Head of caudate nucleus (tissue), 42 donors: ENCODE measurements at places on chromosomes 11 and 22.

- DNase-seq: no peak
These were observed 753 bp downstream of the PTPN5 start for GRCh38 chr11:18790883-18791206.

GRCh38 chr11:94934362-94934761, 39.0 kb downstream of the CWC15 start:
- no peak for DNase-seq

GRCh38 chr11:69470301-69470700, 11.2 kb upstream of the LINC01488 start:
- DNase-seq: no peak

- DNase-seq: no peak
These were observed 1.4 kb downstream of the KCNC1 start for GRCh38 chr11:17735818-17736578.

- no peak for DNase-seq
These were observed 21.5 kb downstream of the BIRC2 start for GRCh38 chr11:102368472-102368871.

DNA sequence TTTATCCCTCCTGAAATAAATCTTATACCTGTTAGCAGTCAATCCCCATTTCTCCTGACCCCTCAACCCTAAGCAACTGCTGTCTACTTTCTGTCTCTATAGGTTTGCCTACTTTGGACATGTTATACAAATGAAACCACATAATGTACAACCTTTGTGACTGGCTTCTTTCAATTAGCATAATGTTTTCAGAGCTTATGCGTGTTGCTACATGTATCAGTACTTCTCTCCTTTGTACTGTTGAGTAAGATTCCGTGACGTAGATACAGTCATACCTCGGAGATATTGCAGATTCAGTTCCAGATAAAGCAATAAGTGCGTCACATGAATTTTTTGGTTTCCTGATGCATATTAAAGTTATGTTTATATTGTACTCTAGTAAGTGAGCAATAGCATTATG, 127.3 kb downstream of the MORC2 start:
- DNase-seq: no peak

DNA sequence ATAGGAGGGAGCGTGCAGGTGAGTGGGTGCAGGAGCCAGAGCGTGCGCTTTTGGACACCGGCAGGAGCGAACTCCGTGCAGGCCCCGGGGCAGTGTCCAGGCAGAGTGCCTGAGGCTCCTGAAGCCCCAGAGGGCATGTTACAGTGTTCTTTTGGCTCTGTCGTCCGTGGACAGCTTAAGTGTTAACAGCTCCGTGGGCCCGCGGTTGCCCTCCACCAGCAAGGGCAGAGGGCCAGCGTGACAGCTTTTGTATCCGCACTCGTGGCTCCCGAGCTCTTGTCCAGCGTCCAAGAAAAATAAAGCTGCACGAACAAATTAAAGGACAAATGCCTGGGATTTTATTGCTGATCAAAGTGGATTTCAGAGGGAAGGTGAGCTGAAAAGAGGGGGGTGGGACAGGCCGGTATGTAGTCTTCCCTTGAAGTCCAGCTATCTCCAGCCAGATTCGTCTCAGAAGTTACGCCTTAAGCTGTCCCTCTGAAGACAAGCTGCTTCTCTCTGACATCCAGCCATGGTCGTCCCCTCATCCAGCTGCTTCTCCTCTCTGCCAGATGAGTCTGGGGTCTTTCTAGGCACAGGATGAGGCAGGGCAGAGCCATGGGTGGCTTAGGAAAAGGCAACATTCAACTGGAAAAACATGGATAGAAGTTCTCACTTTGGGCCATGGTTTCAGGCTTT, 968 bp upstream of the TMEM109 start:
- DNase-seq: no peak
